ENCODE measurements at places on chromosomes 1 and 21.

DNA sequence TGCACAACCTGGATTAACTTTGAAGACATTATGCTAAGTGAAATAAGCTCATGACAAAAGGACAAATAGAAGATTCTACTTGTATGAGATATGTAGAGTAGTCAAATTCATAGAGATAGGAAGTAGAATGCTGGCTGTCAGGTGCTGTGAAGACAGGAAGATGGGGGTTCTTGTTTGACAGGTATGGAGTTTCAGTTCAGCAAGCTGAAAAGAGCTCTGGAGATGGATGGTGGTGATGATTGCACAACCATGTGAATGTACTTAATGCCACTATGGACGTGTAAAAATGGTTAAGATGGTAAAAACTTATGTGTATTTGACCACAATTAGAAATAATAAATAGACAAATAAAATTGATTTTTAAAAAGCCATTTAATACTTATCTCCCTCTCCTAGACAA is 169.8 kb upstream of the DUSP10 start:
- H3K4me1 ChIP-seq, result peaks cover 8% of the 10 kb centered on the region
- no peaks in the 10 kb centered on the region for H3K36me3 ChIP-seq
- no peak for DNase-seq
- no peak overlapping the region for H3K4me3 ChIP-seq

- H3K27me3 ChIP-seq, result no peaks in the 10 kb centered on the region
- no peaks in the 10 kb centered on the region for H3K36me3 ChIP-seq
- H3K4me1 ChIP-seq, result no peaks in the 10 kb centered on the region
These were observed 795.1 kb downstream of the BRINP3 start for GRCh38 chr1:189682591-189682990.

DNA sequence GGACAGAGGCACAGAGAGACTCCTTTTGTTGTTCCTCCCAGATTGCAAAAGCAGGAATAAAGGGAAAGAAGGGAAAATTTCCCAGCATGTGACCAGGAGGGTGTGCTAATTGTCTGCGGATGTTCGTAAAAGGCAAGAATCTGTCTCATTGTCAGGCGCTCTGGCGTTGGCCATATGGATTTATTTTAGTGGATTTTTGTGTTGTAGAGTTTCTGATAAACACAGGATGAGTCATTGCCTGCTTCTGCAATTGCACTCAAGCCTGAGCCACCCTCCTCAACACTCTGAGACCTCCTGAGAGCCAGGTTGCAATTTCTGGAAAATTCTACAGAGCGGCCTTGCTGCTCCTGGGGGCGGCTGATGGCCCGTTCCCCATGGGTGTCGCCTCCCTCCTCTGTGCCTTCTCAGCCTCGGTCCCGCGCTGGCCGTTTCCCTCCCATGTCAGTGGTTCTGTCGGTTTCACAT is 227.7 kb downstream of the KAZN start:
- no peaks in the 10 kb centered on the region for H3K36me3 ChIP-seq
- DNase-seq, result no peak
- no peak overlapping the region for H3K4me3 ChIP-seq
- no peak overlapping the region for H3K27ac ChIP-seq
- no peaks in the 10 kb centered on the region for H3K4me1 ChIP-seq
- no peaks in the 10 kb centered on the region for H3K27me3 ChIP-seq

DNA sequence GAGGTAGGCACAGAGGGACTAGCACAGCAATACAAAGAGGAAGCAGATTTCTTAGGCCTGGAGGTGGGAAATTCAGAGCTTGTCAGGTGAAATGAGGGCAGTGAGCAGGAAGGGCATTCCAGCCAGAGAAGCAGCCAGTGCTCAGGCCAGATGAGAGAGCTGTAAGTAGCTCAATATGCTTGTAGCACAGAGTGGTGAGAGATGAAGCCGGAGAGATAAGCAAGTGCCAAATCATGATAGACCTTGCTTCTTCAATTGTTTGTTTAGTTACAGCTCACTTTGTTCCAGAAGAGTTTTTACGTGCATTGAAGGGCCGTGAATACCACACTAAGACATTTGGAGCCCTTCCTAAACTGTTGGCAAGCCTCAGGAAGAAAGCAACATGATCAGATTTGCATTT is 42.0 kb upstream of the ADAMTS1 start:
- H3K36me3 ChIP-seq, result no peaks in the 10 kb centered on the region
- no peak overlapping the region for H3K27ac ChIP-seq
- no peaks in the 10 kb centered on the region for H3K4me1 ChIP-seq
- no peaks in the 10 kb centered on the region for H3K27me3 ChIP-seq
- H3K4me3 ChIP-seq, result no peak overlapping the region
- no peak for DNase-seq

- H3K4me3 ChIP-seq, result no peak overlapping the region
- DNase-seq, result no peak
- H3K27me3 ChIP-seq, result peaks cover 31% of the 10 kb centered on the region
- no peak overlapping the region for H3K27ac ChIP-seq
- H3K36me3 ChIP-seq, result no peaks in the 10 kb centered on the region
- H3K4me1 ChIP-seq, result no peaks in the 10 kb centered on the region
These were observed 24.4 kb upstream of the AGBL4 start for GRCh38 chr1:50047916-50048694.

DNA sequence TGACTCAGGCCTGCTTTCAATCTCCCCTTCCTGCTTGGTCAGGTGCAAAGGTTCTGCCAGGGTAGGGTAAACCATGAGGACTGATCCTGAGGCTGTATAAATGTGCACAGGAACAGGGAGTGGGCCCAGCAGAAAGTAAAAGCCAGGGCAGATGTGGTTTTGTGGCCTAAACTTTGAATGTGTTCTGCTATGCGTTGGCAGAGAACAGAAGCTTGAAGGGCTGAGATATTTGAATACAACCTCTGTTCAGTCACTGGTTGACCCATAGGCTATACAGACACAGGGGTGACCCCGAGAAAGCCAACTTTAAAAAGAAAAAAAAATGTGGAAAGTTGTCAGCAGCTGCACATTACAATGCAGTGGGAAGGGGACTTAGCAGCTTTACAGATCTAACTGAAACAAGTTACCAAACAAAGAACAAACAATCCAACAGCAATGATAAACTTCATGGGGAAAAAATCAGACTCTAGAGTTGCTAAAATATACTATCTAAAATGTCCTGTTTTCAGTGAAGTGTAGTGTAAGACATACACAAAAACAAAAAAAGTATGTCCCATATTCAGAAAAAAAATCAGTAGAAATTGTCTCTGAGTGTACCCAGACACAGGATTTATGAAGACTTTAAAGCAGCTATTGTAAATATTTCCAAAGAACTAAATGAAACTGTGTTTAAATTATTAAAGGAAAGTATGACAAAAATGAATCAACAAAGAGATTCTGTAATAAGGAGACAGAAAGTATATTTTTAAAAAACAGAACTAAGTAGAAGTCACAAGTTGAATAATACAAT is 216.1 kb downstream of the RPS6KC1 start:
- DNase-seq, result no peak
- no peak overlapping the region for H3K27ac ChIP-seq
- no peaks in the 10 kb centered on the region for H3K36me3 ChIP-seq
- no peaks in the 10 kb centered on the region for H3K4me1 ChIP-seq

DNA sequence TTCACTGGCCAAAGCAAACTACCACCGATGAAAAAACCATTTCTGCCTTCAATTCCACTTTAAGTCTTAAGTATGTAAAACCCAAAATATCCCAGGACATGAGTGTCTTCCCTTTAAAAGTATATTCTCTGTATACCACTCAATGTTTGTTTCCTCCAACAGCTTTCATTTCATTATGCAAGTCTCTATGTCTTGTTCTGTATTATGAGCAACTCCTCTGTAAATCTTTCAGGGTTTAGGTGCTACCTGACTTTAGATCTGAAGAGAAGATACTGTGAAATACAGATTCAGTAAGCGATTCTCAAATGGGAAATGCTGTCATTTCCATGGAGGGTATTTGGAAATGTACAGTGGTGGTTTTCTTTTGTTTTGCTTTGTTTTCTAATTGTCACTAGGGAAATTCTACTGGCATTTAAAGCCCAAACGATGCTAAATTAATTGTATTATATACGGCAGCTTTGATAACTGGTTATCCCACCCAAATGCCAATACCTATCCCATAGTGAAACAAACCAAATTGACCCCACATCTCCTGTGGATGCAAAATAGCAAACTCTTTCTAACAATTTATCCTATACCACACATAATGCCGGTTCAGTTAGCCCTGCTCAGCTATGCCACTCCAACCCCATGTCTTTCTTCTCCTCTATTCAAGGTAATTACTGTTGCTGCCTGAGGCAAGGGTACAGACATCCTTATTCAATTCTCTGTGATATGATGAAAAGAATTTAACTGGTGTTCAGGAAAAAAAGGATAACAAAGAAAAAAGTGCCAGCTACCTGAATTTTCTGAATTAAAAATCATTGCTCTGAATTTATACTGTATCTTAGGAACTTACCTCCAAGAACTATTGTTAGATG is 182.8 kb downstream of the EIF4G3 start:
- no peaks in the 10 kb centered on the region for H3K27me3 ChIP-seq
- no peak overlapping the region for H3K27ac ChIP-seq
- DNase-seq, result no peak

DNA sequence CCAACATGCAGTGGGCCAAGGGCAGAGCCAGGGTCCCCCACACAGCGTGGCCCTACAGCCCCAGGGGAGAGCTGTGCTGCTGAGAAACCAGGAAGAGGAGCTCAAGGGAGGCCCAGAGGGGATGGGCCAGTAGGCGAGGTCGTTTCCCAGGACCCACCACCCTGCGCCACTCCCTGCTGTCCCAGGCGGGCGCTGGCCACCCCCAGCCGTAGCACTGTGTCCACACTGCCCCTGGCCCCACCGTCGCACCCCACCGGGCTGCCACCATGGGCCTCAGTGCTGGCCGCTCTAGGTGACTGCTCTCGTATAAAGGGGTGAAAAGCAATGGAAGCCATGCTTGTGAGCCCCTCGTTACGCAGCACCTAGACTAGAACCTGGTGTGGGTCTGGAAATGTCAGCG is 22.4 kb downstream of the NADK start:
- no peaks in the 10 kb centered on the region for H3K4me1 ChIP-seq
- DNase-seq, result no peak
- peaks cover 7% of the 10 kb centered on the region for H3K36me3 ChIP-seq

DNA sequence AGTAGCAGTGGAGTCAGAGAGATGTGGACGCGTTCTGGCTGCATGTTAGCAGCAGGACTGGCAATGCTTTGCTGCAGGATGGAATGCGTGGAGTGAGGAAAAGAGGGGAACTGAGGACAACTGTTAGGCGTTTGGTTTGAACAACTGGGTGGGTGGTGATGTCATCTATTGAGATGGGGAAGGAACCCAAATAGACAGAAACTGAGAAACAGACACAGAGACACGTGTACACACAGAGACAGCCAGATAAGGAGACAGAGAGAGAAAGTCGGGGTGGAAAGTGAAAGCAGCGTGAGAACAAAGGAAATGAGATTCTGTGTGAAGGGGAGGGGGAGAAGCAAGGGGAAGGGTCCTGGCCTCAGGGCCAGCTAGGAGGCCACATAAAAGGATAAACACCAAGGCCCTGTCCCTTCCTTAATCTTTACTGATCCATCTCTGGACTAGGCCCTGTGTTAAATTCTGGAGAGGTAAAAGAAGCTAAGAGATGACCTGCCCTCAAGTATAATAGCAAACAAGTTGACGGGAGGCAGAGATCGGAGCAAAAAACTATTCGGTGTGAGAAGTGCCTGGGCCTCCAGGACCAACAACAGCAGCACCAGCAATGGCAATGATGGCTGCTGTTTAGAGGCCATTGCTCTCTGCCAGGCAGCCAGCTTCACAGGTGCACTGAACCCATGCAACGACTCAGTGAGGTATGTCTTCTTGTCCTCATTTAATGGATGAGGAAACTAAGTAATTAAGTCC is 31.6 kb downstream of the VWA5B1 start:
- peaks cover 35% of the 10 kb centered on the region for H3K27me3 ChIP-seq
- DNase-seq, result peak; percentile 50
- no peaks in the 10 kb centered on the region for H3K36me3 ChIP-seq
- H3K4me3 ChIP-seq, result peak overlapping the region; percentile 56
- H3K27ac ChIP-seq, result peak overlapping the region; percentile 81

DNA sequence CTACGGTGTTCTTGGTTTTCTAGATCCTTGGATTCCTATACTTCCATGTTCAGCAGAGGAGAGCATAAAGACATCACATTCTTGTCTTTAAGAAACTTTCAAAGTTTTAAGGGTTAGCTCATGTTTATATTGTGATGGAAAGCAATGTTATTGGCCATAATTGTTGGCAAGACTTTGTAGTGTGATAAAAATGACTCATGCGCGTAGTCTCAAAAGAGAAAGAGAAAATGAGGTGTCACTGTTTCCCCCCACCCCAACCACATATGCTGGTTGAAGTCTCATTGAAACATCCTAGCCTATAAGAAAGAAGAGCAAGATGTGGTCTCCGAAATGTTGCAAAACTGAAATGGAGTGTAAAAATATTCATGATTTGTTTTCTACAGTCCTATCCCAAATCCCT is 348.8 kb downstream of the PTBP2 start:
- H3K36me3 ChIP-seq, result no peaks in the 10 kb centered on the region
- no peak overlapping the region for H3K27ac ChIP-seq
- DNase-seq, result no peak
- H3K4me3 ChIP-seq, result no peak overlapping the region

DNA sequence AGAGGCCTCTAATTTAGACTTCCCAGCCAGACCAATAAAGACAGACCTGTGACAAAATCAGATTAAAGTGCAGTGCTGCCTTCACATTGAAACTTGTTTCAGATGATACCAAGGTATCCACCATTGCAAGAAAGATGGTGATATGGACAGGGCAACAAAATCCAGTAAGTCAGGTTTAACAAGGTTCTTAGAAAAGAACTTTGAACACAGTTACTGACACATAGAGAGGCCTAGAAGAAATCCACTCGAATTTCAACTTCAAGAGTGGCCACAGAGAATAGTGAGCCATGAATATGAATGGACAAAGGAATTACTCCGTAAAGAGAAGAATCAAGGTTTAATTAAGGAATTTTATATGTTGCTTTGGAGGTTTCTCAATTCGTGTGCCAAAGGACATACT is 230.4 kb downstream of the KCNT2 start:
- H3K4me1 ChIP-seq, result no peaks in the 10 kb centered on the region
- H3K36me3 ChIP-seq, result no peaks in the 10 kb centered on the region
- DNase-seq, result no peak
- H3K4me3 ChIP-seq, result no peak overlapping the region
- no peaks in the 10 kb centered on the region for H3K27me3 ChIP-seq

- H3K36me3 ChIP-seq, result no peaks in the 10 kb centered on the region
- H3K27me3 ChIP-seq, result peaks cover 27% of the 10 kb centered on the region
- no peak for DNase-seq
- no peak overlapping the region for H3K4me3 ChIP-seq
These were observed 18.7 kb upstream of the CAMK1G start for GRCh38 chr1:209564849-209565248.

GRCh38 chr1:153400244-153400643 is 9.4 kb upstream of the S100A8 start:
- no peaks in the 10 kb centered on the region for H3K36me3 ChIP-seq
- H3K4me3 ChIP-seq, result no peak overlapping the region
- peaks cover 7% of the 10 kb centered on the region for H3K27me3 ChIP-seq
- H3K27ac ChIP-seq, result no peak overlapping the region
- H3K4me1 ChIP-seq, result peaks cover 2% of the 10 kb centered on the region
- DNase-seq, result no peak

GRCh38 chr21:42438316-42439205 is 34.9 kb downstream of the UBASH3A start:
- no peak for DNase-seq
- H3K27me3 ChIP-seq, result no peaks in the 10 kb centered on the region
- peaks cover 94% of the 10 kb centered on the region for H3K36me3 ChIP-seq
- H3K4me3 ChIP-seq, result no peak overlapping the region

All from T-helper 2 cell treated with Interferon-gamma antibody and Interleukin-4, amounts not matched to agents 5 μg/mL and 100 μg/mL, for 36 hours (primary cell).